NCI-H1048 (cell line): ENCODE measurements at places on chromosomes 4 and X.

DNA sequence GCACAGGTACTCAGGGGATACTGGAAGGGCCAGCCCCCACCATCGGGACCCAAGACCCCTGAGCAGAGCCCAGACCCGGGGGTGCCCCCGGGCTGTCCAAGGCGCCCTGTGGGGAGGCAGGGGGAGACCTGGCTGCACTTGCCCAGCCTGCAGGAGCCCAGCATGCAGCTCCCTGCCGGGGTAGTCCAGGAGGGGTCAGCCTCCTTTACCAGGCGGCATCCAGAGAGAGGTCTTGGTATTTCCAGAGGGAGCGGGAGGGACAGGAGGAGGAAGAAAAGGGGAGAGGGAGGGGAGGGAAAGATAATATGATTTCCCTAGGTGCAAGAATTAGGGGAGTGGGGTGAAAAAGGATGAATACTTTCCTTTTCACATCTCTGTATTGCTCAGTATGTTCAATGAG is 97.5 kb downstream of the ABLIM2 start:
- DNase-seq = no peak

GRCh38 chr4:22201256-22201655 is 252.7 kb upstream of the KCNIP4 start:
- no peak for DNase-seq

DNA sequence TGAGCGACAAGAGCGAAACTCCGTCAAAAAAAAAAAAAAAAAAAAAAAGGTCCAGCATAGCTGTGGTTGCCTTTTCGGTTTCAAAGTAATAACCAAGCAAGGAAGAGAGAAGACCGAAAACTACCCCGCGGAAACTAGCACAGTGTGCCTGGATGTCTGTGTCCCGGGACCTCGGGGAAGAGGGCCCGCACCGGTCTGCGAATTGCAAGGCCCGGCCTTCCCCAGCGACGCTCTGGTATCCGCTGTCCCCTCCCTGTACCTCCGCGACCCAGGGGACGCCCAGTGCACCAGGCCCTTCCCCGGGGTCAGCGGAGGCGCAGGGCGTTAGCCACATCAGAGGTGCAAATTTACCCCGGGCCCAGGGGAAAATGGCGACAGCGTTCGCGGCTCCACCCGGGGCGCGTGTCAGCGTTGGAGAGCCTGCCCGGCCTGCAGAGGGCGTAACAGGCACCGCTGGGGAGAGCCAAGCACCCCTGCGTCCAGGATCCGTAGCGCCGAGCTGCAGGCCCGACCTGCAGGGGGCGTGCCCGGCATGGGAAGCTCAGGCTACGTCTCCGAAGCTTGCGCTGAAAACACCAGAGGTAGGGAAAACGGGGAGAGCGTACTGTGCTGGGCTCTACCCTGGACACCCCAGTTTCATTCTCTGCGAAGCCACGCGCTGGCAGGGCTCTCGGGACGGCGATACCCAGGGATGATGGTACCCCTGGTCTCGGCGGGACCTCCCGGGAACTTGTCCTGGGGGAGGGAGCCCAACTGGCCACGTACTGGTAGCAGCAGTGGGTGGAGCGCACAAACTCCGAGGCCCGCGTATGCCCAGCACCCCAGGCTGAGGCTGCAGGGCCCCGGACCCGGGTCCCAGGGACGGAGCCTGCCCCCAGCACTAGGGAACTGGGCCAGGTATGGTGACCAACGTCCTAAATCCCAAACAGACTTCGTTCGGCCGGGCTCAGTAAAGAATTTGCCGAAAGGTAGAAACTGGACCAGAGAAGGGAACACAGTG is 16.2 kb downstream of the NKX6-1 start:
- no peak for DNase-seq

DNA sequence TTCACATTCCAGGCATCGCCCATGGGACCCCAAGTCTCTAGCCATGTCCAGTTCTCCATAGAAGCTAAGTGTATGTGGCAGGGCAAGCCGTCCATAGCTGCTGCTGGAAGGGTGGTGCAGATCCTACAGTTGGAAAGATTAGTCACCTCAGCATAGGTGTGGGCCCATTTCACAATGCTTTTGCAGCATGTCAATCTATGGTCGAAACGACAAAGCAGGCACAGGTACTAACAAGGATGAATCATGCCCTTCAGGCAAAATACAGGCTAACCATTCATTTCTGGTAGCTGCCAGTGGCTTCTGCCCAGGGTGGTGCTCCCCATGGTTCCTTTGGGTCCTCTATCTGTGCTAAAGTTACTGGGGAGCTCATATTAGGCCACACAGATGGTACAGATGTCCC is 225.2 kb downstream of the ADGRL3 start:
- DNase-seq = no peak

DNA sequence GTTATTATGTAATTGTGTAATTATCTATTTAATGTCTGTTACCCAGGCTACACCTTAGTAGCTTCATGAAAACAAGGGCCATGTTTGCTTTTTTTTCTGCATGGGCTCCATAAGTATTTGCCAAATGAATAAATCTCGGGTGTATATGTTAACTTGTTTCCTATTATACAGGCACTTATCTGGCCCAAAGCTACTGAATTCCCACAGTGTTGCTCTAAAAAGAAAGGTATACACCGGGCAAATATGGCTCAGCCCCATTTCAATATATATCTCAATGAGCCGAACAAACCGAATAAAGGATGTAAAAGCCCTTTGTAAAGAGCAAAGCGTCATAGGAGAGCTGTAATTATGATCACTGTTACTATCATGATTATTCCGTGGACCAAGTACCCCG is 767 bp downstream of the PAQR3 start:
- DNase-seq = no peak

- DNase-seq = no peak
Observed at GRCh38 chr4:119629142-119629471, 503 bp upstream of the PDE5A start.

- no peak for DNase-seq
Observed at GRCh38 chr4:57575426-57575825, 465.2 kb upstream of the IGFBP7 start.

DNA sequence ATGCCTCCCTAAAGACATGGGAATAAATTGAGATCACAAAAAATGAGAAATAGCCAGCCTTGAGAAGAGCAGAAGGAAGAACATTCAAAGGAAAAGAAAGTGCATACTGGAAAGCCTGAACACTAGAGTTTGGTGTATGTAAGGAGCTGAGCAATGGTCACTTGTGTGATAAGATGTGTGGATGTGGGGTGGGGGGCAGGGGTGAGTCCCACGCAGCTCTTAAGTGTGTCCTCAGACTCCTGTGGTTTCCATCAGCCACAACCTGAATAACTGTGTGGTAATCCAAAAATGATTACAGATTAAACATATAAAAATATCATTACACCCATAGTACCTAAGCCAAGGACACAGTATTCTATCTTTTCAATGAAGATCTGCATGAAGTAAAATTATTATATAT is 59.9 kb downstream of the ELOVL6 start:
- no peak for DNase-seq

GRCh38 chr4:146255874-146256273 is 41.5 kb downstream of the REELD1 start:
- no peak for DNase-seq

DNA sequence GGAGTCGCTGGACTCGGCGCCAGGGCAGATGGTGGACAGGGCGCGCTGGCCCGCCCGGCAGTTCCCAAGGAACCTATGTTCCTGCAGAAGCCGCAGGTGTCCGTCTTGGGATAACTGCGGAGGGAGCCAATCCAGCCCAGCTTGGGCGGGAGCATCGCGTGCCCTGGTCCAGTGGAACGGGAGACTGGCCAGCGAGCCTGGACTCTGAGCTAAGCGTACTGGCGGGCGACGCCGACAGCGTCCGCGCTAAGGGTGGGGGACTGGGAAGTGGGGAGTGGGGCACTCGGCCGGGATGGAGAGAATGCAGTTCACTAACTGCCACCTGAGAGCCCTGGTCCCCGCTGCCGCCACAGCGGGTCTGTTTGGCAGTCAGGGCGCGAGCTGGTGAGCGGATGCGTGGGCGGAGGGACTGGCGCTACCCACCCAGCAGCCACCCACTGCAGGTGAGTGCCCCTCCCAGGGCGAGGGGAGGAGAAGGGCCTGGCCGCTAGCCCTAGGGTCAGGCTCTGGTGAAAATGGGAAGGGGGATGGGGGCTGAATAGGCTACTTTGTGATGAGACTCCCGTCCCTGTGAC is 1.3 kb upstream of the MAMLD1 start:
- no peak for DNase-seq

GRCh38 chr4:103415801-103416200 is 217.7 kb upstream of the CENPE start:
- no peak for DNase-seq

DNA sequence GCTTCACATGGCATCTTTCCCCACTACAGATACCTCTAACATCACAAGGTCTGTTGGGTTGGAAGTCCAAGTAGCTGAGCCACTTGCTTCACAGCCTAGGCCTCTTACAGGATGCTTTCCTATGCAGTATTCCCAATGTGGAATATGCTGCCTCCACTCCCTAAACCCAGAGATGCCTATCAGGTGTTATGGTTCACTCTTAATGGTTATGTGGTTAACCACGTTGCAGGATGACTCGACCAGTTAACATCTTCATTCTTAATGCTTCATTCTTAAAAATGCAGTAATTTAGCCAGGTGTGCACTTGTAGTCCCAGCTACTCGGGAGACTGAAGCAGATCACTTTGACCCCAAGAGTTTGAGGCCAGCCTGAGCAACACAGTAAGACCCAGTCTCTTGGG is 24.2 kb downstream of the HAUS3 start:
- DNase-seq = no peak

- no peak for DNase-seq
Observed at GRCh38 chr4:172369471-172369959, 556.3 kb downstream of the GALNTL6 start.

DNA sequence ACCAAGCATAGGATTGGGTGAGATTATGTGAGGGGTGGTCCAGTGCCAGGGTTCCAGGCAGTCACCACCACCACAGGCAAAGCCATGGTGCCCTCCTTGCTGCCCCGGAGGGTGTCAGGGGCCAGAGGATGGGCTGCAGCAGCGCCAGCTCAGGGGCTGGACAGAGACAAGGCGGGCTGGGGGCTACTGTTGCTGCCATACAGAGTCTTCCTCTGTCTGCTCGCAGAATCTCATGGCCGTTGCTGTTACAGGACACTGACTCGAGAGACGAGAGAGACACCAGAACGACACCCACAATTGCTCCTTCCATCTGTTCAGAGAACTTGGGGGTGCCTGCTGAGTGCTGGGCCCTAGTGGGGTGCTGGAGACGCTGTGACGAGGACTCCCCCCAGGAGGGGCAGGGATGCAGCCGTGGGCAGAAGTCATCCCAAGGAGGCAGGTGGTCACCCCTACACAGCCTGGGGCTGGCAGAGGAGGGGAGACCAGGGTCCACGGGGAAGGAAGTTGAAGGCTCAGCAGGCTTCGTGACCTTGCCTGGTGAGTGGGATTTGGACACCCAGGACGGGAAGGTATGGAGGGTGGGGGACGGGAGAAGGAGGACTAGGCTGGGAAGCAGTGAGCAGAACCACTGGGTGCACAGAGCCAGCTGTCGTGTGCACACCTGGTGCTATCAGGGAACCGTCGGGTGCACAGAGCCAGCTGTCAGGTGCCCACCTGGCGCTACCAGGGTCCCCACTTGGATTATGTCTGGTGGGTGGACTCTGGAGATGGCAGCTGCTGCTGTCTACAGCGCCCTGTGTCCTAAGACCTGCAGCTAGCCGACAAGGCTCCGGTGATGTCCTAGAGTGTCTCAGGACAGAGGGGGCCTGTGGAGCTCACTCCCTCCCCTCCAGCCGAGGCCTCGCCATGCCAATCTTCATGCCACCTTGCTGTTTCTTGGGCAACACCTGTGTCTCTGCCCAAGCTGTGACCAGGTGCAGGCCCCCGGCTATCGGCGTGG is 43.9 kb upstream of the HMX1 start:
- DNase-seq = no peak

DNA sequence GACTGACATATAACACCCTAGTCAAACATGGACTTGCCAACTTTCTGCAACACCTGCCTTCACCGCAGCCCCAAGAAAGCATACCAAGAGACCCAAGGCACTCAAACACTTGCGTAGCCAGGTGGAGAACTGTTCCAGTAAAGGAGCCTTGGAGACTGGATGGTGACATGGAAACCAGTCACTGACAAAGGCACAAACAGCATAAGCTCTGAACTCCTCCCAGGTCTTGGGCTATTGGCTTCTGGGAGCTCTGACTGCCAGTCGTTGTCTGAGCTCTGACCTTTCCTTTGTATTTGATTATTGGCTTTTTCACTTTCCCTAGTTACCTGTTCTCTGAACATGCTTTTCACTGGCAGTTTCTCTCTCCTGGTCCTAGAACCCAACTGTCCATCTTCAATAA is 38.3 kb downstream of the ARAP2 start:
- DNase-seq = no peak
